NK-92 treated with Interleukin-12 subunit alpha and Interleukin-12 subunit beta, amount 100 ng/mL, for 24 hours (cell line): ENCODE measurements at places on chromosomes 3 and 15.

- no peak for DNase-seq
These were observed at the start of gene LSAMP for GRCh38 chr3:116445311-116445841. TSS of gene LSAMP (minus strand) at chr3:116445487.

GRCh38 chr3:107988460-107989175 is 102.2 kb downstream of the CD47 start:
- no peak for DNase-seq

- DNase-seq: no peak
These were observed 5.0 kb downstream of the MYD88 start for GRCh38 chr3:38143511-38143910.

GRCh38 chr15:68512598-68512997 is 66.2 kb upstream of the CORO2B start:
- DNase-seq: no peak

GRCh38 chr3:122246199-122246598 is 62.7 kb downstream of the CASR start:
- no peak for DNase-seq
